ENCODE measurements at places on chromosomes 13 and 19. TPM values are rescaled to one million over a fixed set of nuclear protein-coding genes. Genes with fewer than 3 reads are reported as not detected.
A peak's percentile ranks its signal among the peaks of the same experiment; 100 is the strongest.

DNA sequence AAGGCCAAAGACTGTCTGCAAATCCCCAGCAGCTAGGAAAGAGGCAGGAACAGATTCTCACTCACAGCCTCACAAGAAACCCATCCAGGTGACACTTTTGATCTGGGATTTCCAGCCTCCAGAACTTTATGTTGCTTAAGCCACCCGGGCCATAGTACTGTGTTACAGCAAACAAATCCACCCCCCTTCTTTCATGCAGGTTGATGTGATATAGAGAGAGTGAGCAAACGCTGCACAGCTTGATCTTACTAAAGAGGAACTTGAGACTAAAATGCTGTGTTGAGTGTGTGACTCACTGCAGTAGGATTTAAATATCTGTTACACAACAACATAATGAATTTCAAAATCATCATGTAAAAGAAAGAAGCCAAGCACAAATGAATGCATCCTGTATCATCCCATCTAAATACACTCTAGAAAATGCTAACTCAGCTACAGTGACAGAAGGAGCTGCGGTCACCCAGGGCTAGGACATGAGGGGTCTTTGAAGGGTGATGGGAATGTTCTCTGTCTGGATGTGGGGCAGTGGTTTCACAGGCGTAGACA lies 32.2 kb downstream of the RCBTB2 start:
- H3K4me3 ChIP-seq, result no peak overlapping the region
- H3K27me3 ChIP-seq, result no peaks in the 10 kb centered on the region
- no peak for DNase-seq

DNA sequence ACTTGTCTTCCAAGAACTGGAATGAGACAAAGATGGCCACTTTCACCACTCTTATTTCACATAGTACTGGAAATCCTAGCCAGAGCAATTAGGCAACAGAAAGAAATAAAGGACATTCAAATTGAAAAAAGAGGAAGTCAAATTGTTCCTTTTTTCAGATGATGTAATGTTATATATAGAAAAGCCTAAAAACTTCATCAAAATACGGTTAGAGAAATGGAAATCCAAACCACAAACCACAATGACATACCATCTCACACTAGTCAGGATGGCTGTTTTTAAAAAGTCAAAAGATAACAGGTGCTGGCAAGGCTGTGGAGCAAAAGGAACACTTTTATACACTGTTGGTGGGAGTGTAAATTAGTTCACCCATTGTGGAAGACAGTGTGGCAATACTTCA lies 113.3 kb upstream of the SPRY2 start:
- H3K4me1 ChIP-seq, result peaks cover 48% of the 10 kb centered on the region
- H3K4me3 ChIP-seq, result no peak overlapping the region
- H3K27ac ChIP-seq, result no peak overlapping the region

GRCh38 chr13:28495538-28496187 lies 735 bp upstream of the FLT1 start:
- peak overlapping the region; percentile 86 for H3K27ac ChIP-seq
- peaks cover 31% of the 10 kb centered on the region for H3K4me1 ChIP-seq
- H3K27me3 ChIP-seq, result peaks cover 19% of the 10 kb centered on the region
- H3K36me3 ChIP-seq, result no peaks in the 10 kb centered on the region
- peak overlapping the region; percentile 83 for H3K4me3 ChIP-seq
- no peak for DNase-seq

DNA sequence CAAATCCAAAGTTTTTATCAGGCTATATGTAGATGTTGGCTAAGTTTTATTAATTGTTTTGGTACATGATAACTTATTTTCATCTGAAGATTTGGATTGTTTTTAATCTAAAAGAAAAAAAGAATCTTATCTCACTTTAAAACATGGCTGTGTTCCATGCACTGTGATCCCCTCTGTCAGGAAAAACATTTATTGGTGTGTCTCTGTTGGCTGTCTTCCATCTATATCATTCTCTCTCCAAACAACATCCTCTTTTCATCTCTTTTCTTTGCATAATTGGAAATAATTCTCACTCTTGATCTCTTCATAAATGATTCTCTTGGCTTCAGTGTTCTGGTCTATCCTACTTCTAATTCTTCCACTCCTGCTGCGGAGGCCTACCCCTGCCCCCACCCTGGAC lies 4.2 kb downstream of the NALCN start:
- H3K4me1 ChIP-seq, result peaks cover 6% of the 10 kb centered on the region
- no peaks in the 10 kb centered on the region for H3K36me3 ChIP-seq
- H3K27ac ChIP-seq, result no peak overlapping the region
- DNase-seq, result no peak

GRCh38 chr13:42539670-42540069 lies 34.3 kb upstream of the TNFSF11 start:
- no peak overlapping the region for H3K27ac ChIP-seq
- no peaks in the 10 kb centered on the region for H3K36me3 ChIP-seq
- no peaks in the 10 kb centered on the region for H3K4me1 ChIP-seq
- no peak overlapping the region for H3K4me3 ChIP-seq
- no peak for DNase-seq

DNA sequence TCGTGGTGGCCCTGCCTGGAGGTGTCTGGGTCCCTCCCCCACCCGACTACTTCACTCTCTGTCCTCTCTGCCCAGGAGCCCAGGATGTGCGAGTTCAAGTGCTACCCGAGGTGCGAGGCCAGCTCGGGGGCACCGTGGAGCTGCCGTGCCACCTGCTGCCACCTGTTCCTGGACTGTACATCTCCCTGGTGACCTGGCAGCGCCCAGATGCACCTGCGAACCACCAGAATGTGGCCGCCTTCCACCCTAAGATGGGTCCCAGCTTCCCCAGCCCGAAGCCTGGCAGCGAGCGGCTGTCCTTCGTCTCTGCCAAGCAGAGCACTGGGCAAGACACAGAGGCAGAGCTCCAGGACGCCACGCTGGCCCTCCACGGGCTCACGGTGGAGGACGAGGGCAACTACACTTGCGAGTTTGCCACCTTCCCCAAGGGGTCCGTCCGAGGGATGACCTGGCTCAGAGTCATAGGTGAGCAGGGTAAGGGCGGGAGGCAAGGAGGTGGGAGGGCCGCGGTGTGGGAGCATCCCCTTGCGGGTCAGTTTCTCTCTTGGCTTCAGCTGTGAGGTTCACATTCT lies 19.2 kb downstream of the NECTIN2 start:
- H3K27ac ChIP-seq, result no peak overlapping the region
- peaks cover 5% of the 10 kb centered on the region for H3K4me1 ChIP-seq
- H3K36me3 ChIP-seq, result no peaks in the 10 kb centered on the region
- DNase-seq, result no peak
- H3K4me3 ChIP-seq, result no peak overlapping the region
- H3K27me3 ChIP-seq, result peaks cover 1% of the 10 kb centered on the region

DNA sequence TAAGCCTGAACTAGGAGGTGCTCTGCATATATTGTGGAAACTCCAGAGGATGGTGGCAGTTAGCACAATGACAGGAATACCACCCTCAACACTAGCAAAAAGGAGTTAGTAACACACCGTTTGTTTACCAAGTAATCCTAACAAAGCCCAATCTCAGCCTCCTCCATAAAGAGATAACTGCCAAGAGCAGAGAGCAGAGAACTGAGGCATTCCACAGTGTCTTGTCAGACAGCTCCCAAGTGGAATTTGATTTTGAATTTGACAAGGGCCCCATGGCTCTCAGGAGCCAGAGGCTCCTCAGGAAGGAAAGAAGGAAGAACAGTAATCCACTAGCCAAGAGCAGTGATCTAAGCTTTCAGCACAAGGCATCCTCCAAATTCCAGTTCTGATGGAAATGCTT lies 298.6 kb downstream of the DCLK1 start:
- H3K27me3 ChIP-seq, result peaks cover 1% of the 10 kb centered on the region
- H3K36me3 ChIP-seq, result no peaks in the 10 kb centered on the region
- DNase-seq, result no peak
- no peaks in the 10 kb centered on the region for H3K4me1 ChIP-seq

- H3K4me1 ChIP-seq, result no peaks in the 10 kb centered on the region
- no peaks in the 10 kb centered on the region for H3K27me3 ChIP-seq
- no peaks in the 10 kb centered on the region for H3K36me3 ChIP-seq
Measured at GRCh38 chr13:50521831-50522149, 321.7 kb downstream of the DLEU7 start.

- no peak for DNase-seq
- H3K27ac ChIP-seq, result no peak overlapping the region
- H3K27me3 ChIP-seq, result peaks cover 52% of the 10 kb centered on the region
- H3K4me1 ChIP-seq, result peaks cover 2% of the 10 kb centered on the region
- peaks cover 4% of the 10 kb centered on the region for H3K36me3 ChIP-seq
Measured at GRCh38 chr13:112055036-112055914, 11.7 kb upstream of the SOX1 start.

DNA sequence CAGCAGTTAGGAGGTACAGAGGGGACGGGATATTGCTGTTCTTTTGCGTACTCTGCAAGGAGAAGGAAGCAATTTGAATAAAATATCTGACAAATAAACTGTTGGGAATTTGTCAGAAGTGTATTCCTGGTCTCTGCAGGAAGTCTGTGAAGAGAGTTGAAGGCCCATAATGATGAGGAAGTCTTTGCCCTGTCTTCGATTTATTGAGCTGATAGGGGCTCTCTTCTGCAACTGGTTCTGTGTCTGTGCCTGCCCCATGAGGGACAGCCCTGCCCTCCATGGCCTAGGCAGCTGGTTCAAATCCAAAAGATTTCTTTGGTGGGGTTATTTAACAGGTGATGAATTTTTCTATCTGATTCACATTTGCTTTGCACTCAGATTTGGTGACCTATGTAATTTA lies 339.7 kb upstream of the EDNRB start:
- no peaks in the 10 kb centered on the region for H3K4me1 ChIP-seq
- no peak for DNase-seq
- H3K27ac ChIP-seq, result no peak overlapping the region
- H3K36me3 ChIP-seq, result peaks cover 8% of the 10 kb centered on the region
- no peak overlapping the region for H3K4me3 ChIP-seq
- H3K27me3 ChIP-seq, result peaks cover 2% of the 10 kb centered on the region

DNA sequence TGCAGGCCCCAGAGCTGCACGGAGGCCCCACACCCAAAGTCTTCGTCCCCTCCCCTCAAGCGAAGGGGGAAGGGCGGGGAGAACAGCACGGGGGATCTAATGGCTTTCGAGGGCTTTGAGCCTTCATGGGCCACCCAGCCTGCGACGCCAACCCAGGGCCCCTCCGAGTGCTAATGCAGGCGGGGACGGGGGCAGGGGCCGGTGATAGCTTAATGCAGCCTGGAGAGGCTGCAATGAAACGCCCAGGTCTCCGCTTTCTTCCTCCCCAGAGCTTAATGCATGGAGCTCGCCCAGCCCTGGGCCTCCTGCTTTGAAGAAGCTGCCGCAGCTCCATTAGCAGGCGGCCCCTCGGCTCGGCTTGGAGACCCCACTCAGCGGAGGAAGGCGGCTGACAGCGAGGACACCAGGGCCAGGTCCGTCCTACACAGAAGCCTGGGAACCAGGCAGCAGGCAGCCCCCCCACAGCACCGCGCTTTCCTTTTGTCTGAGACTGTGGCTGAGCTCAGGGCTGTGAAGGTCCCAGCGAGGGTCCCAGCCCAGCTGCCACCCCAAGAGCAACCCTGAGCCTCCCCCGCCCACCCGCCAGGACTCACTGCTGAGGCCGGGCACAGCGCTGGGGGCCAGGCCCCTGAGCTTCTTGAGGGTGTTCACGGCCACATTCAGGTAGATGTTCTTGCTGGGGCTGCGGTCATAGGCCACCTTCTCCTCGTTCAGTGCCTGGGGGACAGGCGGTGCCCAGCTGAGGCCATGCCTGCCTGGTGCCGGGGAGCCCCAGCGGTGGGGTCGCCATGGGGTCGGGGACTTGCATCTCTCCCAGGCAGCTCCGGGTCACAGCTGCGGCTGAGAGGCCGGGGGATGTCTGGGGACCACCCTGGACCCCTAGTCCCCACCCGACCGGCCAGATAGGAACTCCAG lies 7.5 kb upstream of the ATP8B3 start:
- H3K4me3 ChIP-seq, result no peak overlapping the region
- no peak overlapping the region for H3K27ac ChIP-seq
- H3K36me3 ChIP-seq, result peaks cover 7% of the 10 kb centered on the region

TMEM145 gene
- total RNA-seq, result not detected

DNA sequence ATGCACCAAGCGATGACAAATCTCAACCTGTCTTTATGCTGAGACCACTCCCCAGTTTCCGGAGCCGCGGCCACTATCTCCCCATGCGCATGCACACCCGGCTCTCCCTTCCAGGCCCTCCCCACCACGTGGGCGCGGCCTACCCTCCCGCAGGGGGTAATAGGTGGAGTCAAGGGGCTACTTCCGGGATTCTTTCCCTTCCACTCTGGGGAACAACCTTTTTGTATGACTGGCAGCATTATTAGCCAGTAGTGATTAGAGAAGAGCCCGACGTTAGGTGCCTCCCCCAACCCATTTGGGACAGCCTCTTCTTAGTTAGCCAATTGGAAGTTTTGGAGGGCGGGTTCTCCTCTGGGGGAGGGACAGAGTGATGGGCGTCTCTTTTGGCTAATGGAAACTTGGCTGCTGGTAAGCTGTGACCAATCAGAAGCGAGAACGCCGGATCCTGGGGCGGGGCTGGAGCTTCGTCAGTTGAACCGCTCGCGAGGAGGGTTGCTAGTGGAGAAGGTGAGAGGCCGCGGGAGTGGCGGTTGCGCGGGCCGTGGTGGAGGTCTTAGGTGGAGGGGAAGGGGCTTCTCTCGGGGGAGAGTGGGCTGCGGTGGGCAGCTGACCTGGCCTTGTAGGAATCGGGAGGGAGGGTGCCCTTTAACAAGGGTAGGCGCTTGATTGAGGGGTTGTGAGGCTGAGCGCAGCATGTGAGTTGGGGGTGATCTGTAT lies at the start of gene CCDC61:
Gene CCDC61 (plus strand): TSS at position 470 of the 717 bp plus-strand sequence. CDS start 7,552 bp downstream, outside the sequence.
- peak; percentile 99 for DNase-seq
- H3K27ac ChIP-seq, result no peak within 1 kb of the TSS
- peaks cover 6% of the 10 kb centered on the region for H3K27me3 ChIP-seq
- H3K4me3 ChIP-seq, result no peak within 1 kb of the TSS
- H3K4me1 ChIP-seq, result peaks cover 25% of the 10 kb centered on the region

DNA sequence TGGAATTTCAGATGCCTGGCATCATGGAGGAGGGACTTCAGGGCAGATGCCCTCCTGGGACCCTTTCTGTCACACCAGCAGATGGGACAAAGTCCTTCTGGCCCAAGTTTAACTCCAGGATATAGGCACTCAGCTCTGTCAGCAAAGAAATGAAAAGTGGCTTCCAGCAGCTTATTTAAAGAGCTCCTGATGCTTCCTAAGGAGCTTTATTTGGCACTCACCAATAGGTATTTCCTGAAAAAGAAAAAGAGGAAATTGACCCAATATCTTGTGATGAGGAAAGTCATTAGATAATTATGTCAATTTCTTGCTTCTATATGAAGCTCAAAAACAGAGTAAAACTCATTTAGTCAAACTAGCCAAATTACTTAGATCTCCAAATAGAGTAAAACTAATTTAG lies 224.6 kb downstream of the RAP2A start:
- DNase-seq, result no peak
- H3K27me3 ChIP-seq, result peaks cover 19% of the 10 kb centered on the region
- H3K27ac ChIP-seq, result no peak overlapping the region
- no peak overlapping the region for H3K4me3 ChIP-seq

JOSD2 gene
- total RNA-seq, result 25.6 TPM

SEMA6B gene
- total RNA-seq, result 0.60 TPM
